ENCODE measurements at places on chromosomes 12 and 14. TPM values are rescaled to one million over a fixed set of nuclear protein-coding genes. Genes with fewer than 3 reads are reported as not detected.

P3H3 gene
- total RNA-seq = 175 TPM

IQSEC3 gene
- total RNA-seq = 0.33 TPM

PPP1R1A gene
- total RNA-seq = not detected

CRIP2 gene
- 37.4 TPM for total RNA-seq

KRT83 gene
- not detected for total RNA-seq

SMIM41 gene
- 0.37 TPM for total RNA-seq

AMDHD1 gene
- 0.12 TPM for total RNA-seq
